ENCODE measurements at places on chromosomes 2 and 18. TPM values are rescaled to one million over a fixed set of nuclear protein-coding genes. Genes with fewer than 3 reads are reported as not detected.

The RETREG2 gene
- 120 TPM for total RNA-seq

The KCNJ13 gene
- total RNA-seq = not detected

The RTKN gene
- 4.6 TPM for total RNA-seq

The EVX2 gene
- total RNA-seq = not detected

The RND3 gene
- not detected for total RNA-seq

The FBXO36 gene
- total RNA-seq = 1.3 TPM

The CNDP1 gene
- total RNA-seq = 0.32 TPM

The C2orf80 gene
- not detected for total RNA-seq

The TMEM182 gene
- total RNA-seq = 5.8 TPM

The ZNF385B gene
- not detected for total RNA-seq

The MLPH gene
- total RNA-seq = not detected

The RNF125 gene
- 12.0 TPM for total RNA-seq

The MATN3 gene
- total RNA-seq = not detected

The CXCR4 gene
- total RNA-seq = 104 TPM

The TTLL4 gene
- total RNA-seq = 42.2 TPM

The LIPG gene
- total RNA-seq = 0.60 TPM

The TEX44 gene
- total RNA-seq = not detected

The IL37 gene
- 0.32 TPM for total RNA-seq

The REG3A gene
- not detected for total RNA-seq

The SPP2 gene
- total RNA-seq = not detected

The NDUFB3 gene
- total RNA-seq = 128 TPM

The CD8B2 gene
- 0.76 TPM for total RNA-seq

The TTN gene
- 9.2 TPM for total RNA-seq

The KRTCAP3 gene
- 8.3 TPM for total RNA-seq

The HOXD13 gene
- total RNA-seq = not detected

The TGIF1 gene
- total RNA-seq = 36.1 TPM

The EGR4 gene
- total RNA-seq = not detected

The DYNAP gene
- total RNA-seq = not detected

Data from activated naive CD4-positive, alpha-beta T cell treated with anti-CD3 and anti-CD28 coated beads, Interleukin-2, amount 50 U/mL, for 72 hours (primary cell).